T-helper 2 cell treated with Interferon-gamma antibody and Interleukin-4, amounts not matched to agents 5 μg/mL and 100 μg/mL, for 36 hours (primary cell): ENCODE measurements at places on chromosomes 5 and 9.

DNA sequence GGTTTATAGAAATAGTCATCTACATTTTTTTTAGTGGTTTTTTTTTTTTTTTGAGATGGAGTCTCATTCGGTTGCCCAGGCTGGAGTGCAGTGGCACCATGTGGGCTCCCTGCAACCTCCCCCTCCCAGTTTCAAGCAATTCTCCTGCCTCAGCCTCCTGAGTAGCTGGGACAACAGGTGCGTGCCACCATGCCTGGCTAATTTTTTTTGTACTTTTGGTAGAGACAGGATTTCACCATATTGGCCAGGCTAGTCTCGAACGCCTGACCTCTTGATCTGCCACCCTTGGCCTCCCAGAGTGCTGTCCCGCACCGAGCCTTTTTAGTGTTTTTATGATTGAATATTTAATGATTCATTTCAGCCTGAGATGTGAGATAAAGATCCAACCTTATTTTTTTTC, 27.3 kb downstream of the ANKRD33B start:
- DNase-seq = no peak

- no peak for DNase-seq
Observed at GRCh38 chr9:137851516-137852267, 25.9 kb upstream of the CACNA1B start.

GRCh38 chr5:171445644-171446516, 26.4 kb downstream of the FGF18 start:
- DNase-seq = no peak

GRCh38 chr5:17177501-17178372, 39.7 kb upstream of the BASP1 start:
- DNase-seq = no peak

DNA sequence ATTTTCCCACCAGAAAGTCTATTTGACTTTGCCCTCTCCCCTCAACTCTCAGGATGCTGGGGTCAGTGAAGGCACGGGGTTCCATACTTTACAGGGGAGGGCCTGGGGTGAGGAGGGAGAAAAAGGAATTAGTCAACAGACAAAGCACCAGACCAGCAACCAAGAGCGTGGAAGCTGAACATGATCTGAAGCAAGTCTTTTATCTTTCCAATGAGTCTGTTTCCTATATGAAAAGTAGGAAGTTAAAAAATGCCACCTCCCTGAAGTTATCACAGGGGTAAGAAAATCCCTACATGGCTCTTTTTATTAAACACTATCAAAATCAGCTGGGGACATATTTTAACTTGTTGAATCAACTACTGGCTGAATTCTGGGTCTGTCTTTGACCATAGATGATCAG, 337.0 kb downstream of the TRPM3 start:
- DNase-seq = no peak

DNA sequence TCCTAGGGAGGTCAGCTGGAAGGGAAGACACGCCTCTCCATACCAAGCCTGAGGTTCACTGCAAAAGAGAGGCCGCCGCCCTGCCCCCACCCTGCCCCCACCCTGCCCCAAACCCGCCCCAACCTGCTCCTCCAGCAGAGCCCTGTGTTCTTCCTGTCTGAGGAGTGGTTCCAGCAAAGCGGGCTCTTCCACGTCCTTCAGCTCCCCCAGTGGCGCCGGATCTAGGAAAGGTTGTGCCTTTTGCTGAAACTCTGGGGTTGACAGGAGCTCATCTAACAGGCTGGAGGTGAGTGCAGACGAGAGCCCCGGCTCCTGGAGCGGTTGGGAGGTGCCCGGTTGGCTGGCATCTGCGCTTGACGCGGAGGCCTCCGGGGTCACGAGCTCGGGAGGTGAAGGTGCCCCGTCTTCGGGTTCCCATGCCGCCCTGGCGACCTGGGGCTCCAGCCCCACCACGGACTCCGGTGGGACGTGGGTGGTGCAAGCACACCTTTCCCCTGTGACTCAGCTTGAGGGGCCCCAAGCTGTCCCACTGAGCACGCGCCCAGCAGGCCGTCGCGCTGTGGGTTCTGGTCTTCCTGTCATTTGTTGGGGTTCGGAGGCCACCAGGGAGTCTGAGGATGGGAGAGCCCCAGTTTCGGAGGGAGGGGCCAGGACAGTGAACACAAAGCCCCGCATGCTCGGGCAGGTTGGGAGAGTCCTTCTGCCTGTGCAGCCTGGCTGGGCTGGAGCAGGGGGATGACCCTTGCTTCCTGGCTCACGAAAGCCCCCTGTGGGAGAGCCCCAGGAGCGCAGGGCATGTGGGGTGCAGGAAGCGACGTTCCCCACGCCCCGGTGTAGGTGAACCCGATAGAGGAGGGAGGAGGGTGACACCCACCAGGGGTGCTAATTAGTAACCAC, 1467.1 kb downstream of the FOXD4L5 start:
- DNase-seq = peak; percentile 61

GRCh38 chr5:180988592-180988991, at the start of gene BTNL3:
BTNL3 (plus strand) TSS chr5:180988846; CDS start chr5:180989029, 183 bp downstream.
- no peak for DNase-seq

GRCh38 chr5:151303666-151304065, at the start of gene SLC36A3:
SLC36A3 (minus strand) TSS chr5:151303766; CDS start chr5:151303354, 412 bp downstream.
- DNase-seq = no peak

GRCh38 chr9:136024696-136025316, 63.6 kb upstream of the UBAC1 start:
- no peak for DNase-seq

DNA sequence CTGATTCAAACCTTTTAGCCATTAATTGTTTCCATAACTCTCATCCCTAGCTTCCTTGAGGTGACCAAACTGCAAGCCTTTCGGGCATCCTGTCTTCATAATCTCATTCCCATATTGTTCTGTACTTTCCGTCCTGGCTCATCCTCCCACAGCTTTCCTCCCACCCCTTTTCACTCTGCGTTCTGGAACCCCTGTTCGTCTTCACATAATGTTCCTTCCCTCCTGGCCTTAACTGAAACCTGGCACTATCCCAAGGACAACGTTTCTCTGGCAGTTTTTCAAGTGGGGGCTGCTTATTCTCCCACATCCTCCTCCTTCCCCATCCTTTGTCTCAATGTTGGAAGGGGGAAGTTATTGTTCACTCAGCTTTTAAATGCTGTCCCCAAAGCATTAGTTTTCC, 1.5 kb downstream of the ZNF189 start:
- DNase-seq = no peak

DNA sequence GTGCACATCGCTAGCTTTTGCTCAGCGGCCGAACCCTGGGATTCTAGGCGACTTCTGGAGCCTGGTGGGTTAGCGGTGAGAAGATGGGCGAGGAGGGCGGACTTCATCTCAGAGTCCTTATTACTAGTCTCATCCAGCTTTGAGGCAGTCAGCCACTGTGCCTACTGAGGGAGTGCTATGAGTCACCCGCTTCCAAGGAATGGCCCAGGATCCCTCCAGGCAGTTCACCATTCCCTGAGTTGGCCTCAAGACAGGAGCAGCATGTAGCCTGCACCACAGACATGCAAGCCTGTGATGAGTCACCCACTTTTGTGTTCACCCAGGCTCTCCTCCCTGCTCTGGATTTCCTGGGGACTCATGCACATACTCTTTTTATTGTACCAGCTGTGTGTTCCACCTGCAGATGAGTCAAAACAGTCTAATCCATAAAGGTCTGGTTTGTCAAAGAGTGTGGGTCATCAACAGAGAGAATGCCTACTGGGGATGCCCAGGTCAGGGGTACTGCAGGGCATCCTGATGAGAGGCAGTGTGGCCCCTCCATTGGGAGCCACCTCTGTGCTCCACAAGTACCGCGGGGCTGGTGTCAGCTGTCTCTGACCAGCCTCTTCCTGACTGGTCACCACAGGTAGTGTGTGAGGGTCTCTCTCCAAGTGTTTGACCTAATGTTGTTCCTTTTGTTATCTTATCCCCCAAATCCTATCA, 20.2 kb downstream of the SLC22A5 start:
- DNase-seq = peak; percentile 39

GRCh38 chr5:62980884-62981283, 402.3 kb downstream of the LRRC70 start:
- DNase-seq = no peak

DNA sequence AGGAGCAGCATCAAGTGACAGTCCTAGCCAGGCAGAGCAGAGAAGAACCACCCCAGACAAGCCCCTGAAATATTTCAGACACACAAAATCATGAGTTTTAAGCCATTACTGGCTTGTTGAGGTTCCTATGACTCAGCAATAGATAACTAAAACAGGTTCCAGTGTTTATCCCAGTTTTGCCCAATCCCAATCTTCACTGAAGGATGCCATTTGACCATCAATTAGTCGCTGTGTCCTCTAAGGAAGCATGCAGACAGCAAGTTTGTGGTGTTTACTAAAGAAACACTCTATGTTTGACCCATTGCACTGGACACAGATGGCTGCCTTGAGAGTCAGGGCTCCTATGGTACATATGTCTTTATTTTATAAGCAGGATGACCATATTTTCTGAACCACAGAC, 186.7 kb downstream of the SYK start:
- no peak for DNase-seq

DNA sequence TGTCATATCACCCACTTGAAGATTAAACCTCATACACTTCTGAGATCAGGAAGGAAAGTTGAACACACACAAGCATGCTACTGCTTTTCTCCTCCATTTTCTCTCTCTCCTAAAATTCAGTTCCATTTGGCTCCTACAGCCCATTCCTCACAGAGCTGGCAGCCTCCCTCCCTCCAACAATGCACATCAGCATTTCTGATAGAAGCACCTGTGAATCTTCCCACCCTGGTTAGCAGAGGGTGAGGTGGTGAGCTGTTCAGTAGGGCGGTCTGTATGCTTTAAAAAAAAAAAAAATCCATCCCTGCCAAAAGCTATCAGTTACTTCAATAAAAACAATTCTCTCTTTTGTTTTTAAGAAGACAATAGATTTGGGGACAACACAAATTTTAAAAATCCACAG, 463.2 kb upstream of the KIF2A start:
- no peak for DNase-seq

GRCh38 chr9:93343663-93344062, 107.8 kb upstream of the FAM120A start:
- no peak for DNase-seq

DNA sequence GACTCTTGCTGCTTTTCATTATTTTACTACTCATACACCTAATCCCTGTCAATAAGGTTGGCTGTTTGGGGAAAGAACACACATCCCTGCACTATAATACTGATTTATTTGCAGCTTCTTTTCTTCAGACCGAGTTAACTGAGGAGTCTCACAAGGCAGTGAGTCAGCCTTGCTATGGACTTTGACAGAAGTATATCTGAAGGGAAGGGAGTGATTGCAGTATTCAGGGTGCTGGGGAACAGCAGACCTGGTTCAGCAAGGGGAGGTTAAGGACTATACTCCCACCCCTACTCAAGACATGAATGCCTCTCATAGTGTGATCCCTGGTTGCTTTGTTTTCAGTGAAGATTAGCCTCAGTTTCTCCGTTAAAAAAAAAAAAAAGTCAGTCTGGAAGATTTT, 99.8 kb downstream of the TLE4 start:
- no peak for DNase-seq

DNA sequence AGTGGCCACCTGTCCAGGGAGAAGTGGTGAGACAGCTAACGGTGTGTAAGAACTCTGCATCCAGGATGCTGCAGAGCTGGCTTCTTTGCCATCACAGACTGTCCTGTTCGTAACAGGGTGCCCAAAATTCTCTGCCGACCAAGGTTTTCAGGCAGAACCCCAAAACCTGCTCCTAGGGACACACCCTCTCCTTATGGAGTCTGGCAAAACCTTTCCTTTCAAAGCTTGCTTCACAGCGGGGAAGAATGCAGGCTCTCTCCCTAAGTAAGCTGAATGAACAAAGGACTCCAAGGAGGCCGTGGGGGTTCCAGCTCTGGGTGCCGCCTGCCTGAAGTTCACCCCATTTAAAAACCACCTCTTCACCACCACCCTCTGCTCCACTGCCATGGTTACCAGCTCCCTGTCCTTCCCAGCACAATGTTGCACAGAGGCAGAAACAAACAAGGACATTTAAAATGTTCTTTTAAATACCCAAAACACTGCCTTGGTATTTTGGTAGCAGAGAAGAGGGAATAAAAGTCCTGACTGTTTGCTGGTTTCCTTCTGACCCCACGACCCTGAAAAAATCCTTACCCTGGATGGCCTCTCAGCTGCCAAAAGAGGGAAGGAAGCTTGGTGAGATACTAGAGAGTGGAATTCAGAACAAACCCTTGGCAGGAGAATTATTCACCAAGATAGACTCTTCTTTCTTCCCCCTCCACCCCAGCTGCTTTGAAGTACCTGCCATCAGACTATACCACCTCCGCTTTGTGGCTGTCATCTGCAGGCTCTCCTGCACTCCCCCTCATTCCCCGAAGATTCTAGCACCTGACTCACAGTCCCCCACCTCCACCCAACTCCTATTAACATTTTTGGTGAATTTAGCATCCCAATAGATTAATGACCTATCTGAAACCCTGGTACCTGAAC, 7.1 kb upstream of the KLF9 start:
- DNase-seq = peak; percentile 30
